Activated CD8-positive, alpha-beta memory T cell treated with anti-CD3 and anti-CD28 coated beads for 24 hours (primary cell): ENCODE measurements at places on chromosomes 4 and X.
A peak's percentile ranks its signal among the peaks of the same experiment; 100 is the strongest.

DNA sequence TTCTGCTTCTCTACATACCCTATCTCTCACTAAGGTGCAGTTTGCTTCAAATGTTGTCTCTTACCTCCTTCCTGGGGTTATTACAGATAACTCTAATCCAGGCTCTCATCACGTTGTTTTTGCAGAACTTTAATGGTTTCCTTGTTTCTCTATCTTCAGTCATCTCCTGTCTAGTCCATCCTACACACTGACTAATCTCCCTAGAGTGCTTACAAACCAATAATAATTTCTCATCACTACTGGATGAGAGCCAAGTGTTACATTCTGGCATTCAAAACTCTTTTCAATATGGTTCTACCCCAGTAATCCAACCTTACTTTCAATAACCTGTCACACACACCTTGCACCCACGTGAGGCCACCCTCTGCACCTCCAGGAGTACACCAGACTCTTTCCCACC lies 86.1 kb downstream of the SYNPO2 start:
- DNase-seq = no peak

- DNase-seq = peak; percentile 76
Observed at GRCh38 chr4:139665690-139666529, at the start of gene MGST2. Gene MGST2 (plus strand): TSS chr4:139665819. CDS start chr4:139666020, 201 bp downstream.

DNA sequence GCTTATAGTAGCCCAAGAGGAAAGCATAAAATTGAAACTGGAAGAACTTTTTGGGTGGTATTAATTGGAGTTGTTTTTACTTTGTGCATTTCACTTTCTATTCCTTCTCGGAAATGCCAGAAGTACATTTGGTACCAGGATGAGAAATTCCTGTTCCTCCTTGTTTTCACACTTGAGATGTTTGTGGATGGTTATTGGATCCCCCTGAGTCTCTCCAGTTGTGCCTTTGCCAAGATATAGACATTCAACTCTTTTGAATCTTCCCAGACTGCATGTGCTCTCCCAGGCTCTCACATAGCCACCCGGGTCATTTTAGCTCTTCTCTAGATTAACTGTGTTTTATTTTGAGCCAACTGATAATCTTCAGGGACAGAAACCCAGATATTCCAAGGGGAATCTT lies 120.5 kb downstream of the AFF1 start:
- DNase-seq = no peak

DNA sequence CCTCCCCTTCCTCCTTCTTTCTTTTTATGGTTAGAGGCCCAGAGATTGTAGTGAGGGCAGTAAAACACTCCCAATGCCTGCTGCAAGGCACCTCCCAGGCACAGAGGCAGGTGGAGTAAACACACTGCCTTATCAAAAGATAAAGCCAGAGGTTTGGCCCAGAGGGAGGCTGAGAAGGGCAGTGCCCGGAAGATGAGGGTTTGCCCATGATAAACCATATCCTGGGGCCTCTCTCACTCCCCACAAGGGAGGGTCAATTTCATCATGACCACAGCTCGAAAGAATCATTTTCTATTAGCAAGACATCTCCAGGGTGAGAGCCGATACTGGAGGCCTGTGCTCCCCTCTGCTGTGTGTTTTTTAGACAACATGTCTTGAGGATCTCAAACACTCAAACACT lies 98.5 kb upstream of the FAM9C start:
- no peak for DNase-seq

GRCh38 chr4:89657931-89658700 lies 178.8 kb downstream of the SNCA start:
- no peak for DNase-seq

DNA sequence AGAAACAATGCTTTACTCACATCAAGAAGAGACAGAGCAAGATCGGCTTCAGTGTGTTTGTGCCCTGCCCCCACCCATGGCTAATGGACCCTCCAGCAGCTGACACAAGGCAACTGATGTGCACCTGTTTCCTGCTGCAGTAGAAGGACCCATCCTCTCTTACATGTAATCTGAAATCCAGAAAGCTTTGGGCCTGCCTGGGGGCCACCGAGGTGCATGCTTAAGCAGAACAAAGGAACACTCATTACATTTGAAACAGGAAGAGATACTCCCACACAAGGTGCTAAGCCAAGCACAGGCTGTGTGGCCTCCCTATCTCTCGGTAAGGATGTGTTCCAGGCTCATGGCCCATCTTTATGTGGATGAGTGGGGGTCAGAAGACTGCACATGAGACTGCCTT lies 338.0 kb downstream of the SPOCK3 start:
- DNase-seq = no peak

DNA sequence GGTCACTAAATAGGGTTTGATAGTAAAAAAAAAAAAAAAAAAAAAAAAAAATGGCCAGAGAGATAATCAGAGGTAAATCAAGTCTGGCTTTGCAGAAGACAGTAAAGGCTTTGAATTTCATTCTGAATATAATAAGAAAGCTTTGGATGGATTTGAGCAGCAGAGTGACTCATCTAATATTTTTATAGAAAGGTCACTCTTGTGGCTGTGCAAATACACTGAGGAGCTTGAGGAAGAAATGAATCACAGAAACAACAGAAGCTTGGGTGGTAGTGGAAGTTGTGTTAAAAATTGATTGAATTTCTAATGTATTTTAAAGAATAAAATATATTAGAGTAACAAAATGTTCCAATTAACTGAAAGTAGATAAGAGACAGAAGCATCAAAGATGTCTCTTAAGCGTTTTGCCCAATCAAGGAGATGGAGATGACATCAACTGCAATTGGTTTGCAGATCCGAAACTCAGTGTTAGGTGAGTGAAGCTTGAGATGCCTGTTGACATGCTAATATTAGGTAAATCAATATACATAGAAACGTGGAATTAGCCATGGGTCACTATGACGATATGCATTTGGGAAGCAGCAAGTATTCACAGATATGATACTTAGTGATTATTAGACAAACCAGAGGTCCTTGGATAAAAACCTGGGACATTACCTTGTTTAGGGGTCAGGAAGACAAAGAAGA lies 280.5 kb downstream of the GPM6A start:
- DNase-seq = no peak

DNA sequence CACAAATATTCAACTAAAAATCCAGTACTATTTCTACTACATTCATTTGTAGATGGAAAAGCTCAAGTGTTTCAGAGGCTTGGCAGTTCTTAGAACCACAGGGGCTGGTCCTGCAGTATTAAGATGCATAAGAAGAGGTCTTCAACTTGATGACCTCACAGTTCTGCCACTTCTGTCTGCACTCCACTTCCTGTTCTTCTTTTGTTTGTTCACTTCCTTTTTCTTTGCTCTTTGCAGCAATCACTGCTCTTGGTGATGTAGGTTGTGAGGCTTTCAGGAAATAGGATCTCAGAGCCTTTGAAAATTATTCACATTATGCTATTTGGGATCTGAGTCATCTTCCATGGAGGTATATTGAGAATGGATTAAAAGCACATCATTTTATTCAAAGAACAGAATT lies 602.0 kb upstream of the CPEB2 start:
- no peak for DNase-seq

- DNase-seq = no peak
Observed at GRCh38 chrX:111123606-111124179, 27.7 kb downstream of the PAK3 start.

GRCh38 chrX:44992775-44993174 lies 119.8 kb downstream of the KDM6A start:
- DNase-seq = no peak

- DNase-seq = no peak
Observed at GRCh38 chr4:111268769-111269414, 646.0 kb upstream of the PITX2 start.

- no peak for DNase-seq
Observed at GRCh38 chr4:13700021-13700857, 72.7 kb upstream of the BOD1L1 start.

DNA sequence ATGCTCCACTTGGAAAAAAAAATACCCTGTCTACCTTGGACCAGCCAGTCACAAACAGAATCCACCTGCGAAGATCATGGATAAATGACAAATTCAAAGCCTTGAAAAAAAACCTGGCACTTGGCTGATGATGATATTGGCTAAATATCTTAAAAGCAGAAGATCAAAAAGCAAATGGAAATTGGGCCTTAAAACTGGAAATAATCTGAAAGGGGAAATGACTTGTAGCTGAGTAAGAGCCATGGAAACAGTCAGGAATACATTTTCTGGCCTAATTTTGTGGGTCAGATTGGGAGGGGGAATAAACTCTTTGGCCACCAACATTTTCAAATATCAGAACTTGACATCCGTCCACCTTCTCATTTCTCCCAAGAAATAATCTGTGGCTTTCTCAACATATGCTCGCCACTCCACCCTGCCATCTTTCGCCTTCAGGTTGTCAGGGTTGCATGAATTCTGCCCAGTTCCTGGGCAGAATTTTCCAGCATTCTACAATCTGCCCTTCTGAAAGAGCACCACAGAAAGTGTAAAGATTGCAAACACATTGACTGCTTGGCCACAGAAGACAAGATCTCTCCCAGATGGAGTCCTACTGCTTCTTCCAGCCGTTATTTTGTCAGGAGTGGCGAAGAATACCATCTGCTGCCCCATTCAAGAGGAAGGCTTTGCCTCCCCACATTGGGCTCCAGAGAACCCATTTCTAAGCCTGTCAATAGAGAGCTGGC lies 1.7 kb upstream of the NDP start:
- DNase-seq = no peak

- DNase-seq = no peak
Observed at GRCh38 chrX:2965965-2966364, 36.8 kb upstream of the ARSD start.

- no peak for DNase-seq
Observed at GRCh38 chrX:73832319-73832718, 269.3 kb downstream of the CHIC1 start.
